Cerebellar cortex (tissue), 1 donor: ENCODE measurements at places on chromosomes 4 and X.

- no peak for DNase-seq
These were observed 155.1 kb downstream of the ZNF518B start for GRCh38 chr4:10302096-10302495.

- DNase-seq: no peak
These were observed 474.4 kb downstream of the RAPGEF2 start for GRCh38 chr4:159577241-159577640.

- DNase-seq: no peak
These were observed 284.6 kb upstream of the GATB start for GRCh38 chr4:152045449-152045806.

DNA sequence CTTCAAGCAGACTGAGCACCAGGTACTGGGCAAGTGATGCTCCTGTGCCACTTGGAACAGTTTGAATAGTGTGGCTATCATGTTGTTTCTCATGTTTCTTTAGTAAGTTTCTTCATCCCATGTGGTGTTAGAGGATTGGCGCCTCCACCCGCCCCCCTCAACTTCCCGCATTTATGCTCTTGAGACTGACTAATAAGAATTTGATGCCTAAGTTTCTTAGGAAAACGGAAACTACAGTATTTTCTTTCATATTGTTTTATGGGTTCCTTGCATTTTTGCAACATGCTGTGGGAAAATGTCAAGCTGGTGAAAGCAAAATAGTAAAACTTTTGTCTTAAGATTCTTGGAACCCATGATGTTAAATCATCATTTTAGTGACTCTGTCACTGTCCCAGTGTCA, 101.2 kb upstream of the SLC4A4 start:
- DNase-seq: no peak

GRCh38 chr4:28092610-28093009, 1232.0 kb downstream of the STIM2 start:
- no peak for DNase-seq

- no peak for DNase-seq
These were observed 878.1 kb downstream of the RAPGEF2 start for GRCh38 chr4:159980826-159981468.
